Mammary epithelial cell (primary cell): ENCODE measurements at places on chromosomes 12 and 14.

DNA sequence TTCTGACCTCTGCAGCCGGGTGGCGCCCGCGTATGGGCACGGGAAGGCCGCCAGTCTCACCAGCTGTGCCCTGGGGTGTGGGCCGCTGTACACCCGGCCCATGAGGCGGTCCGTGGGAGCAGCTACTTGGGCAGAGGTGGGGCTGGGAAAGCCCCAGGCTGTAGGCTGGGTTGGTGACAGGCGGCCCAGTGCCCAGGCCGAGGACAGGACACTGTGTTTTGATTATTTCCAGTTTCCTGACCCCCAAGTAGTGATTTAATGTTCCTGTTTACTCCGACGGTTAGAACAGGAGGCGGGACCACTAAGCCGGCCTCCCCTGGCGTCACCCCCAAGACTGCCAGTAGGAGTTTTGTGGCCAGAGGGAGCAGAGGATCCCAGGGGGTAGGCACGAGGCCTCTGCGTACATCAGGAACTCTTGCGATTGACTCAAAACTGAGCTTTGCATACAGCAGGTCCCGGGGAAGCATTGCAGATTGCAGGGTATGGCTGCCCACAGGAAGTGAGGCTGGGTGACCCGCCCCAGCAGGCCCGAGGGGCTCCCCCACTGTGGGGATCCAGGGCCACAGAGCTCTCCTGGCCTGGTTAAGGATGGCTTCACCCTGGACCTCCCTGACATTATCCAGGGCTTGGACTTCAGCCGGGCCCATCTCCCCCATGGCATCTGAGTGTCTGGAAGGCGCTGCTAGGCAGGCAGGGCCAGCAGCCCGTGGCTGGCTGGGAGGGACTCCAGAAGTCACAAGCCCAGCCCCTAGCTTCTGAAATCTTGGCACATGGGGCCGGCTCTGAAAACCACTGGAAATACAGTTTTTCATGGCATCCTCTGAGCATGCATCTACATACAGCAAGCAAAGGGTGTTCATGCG, 42.5 kb upstream of the DIO3 start:
- DNase-seq = no peak

DNA sequence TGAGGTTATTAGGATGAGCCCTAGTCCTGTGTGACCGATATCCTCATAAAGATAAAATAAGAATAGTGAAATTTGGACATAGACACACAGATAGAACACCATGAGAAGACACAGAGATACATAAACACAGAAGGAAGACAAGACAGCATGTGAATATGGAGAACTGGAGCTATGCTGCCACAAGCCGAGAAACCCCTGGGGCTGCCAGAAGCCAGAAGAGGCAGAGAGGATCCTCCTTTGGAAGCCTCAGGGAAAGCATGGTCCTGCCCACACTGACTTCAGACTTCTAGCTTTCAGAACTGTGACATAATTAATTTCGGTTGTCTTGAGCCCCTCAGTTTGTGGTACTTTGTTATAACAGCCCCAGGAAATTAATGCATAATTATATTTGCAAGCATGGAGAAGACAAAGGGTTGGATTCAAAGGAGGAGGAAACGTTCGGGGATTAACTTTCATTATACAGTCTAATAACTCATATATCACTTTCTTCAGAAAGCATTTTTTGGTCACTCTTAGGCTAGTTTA, 1501.8 kb upstream of the FLRT2 start:
- no peak for DNase-seq

GRCh38 chr14:61652526-61653262, 42.6 kb upstream of the HIF1A start:
- no peak for DNase-seq

- DNase-seq = peak; percentile 36
Measured at GRCh38 chr12:78403136-78403535, 461.4 kb upstream of the SYT1 start.

- peak; percentile 14 for DNase-seq
Measured at GRCh38 chr12:50402264-50403000, 1.7 kb downstream of the LARP4 start.

DNA sequence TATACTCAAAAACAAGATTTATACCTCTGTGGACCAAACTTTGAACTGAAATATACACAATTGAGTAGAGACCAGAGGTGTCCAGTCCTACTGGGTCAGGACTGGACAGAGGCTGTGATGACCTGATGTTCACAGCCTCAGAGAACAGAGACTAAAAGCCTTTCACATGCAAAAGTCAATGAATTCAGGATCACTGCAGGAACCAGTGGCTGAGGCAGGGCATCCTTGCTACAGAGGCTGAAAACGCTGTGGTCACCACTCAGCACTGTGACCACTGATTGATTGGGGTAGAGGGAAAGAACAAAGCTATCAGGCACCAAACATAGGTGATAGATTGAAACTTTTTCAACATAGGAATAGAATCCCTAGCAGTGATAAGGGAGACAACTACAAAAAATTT, 25.1 kb downstream of the GRIP1 start:
- no peak for DNase-seq

GRCh38 chr14:99524091-99524661, 43.0 kb downstream of the CCNK start:
- DNase-seq = no peak

DNA sequence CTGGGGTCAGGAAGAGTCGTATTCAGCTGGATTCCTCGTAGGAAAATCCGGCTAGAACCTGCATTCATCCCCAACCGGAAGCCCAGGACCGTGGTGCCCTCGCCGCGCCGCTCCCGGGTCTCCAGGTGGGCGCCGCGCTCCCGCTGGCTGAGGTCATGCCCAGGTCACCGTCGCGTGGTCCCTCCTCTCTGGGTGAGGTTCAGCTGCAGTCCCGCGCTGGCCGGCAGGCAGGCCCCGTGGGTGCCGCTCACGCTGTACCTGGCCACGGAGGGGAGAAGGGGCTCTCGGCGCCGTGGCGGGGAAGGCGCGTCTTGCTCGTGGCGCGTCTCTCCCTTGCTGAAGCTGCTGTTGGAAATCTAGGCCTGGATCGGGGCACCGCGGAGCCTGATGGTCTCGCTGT, 44.5 kb downstream of the LRTM2 start:
- no peak for DNase-seq
